ENCODE measurements at places on chromosomes 4 and X.

GRCh38 chrX:80511969-80512760 lies 91.9 kb downstream of the TENT5D start:
- no peak for DNase-seq

DNA sequence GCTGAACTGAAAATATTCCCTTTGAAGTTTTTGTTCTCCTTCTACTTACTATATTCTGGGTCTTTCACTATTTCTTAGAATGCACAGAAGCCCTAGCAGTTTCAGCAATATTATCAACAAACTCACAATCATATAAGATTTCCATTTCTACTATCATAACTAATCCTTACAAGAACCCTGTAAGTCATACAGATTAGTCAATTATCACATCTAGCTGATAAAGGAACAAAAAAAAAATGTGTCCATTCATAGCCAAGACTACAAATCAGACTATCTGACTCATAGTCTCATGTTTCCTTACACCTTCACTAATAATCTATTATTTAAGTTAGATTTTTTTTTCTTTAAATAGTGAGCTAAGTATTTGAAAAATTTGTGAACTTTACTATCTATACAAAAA lies 72.5 kb downstream of the LRBA start:
- DNase-seq = no peak

GRCh38 chr4:105967058-105967658 lies 71.9 kb downstream of the NPNT start:
- DNase-seq = no peak

GRCh38 chr4:14117575-14118238 lies 490.2 kb upstream of the BOD1L1 start:
- DNase-seq = no peak

- no peak for DNase-seq
Measured at GRCh38 chr4:163747886-163748285, 253.4 kb downstream of the TMA16 start.

GRCh38 chr4:37588150-37588549 lies 98.0 kb downstream of the RELL1 start:
- DNase-seq = no peak

GRCh38 chr4:53780736-53781400 lies 189.6 kb upstream of the LNX1 start:
- DNase-seq = no peak

DNA sequence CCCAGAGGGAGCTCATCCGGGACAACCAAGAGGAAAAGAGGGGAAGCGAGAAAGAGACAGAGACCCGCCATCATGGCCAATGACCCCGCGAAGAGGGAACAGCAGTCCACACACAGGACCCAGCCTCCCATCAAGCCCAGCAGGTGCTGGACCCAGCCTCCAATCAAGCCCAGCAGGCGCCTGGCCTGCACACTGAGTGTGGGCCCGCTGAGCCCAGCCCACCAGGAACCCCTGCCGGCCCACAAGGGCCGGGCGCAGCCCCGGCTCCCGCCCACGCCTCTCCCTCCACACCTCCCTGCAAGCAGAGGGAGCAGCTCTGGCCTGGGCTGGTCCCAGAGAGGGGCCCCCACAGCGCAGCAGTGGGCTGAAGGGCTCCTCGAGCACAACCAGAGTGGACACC lies 391.1 kb downstream of the IDS start:
- DNase-seq = no peak

- DNase-seq = no peak
Measured at GRCh38 chr4:42995343-42995944, 102.9 kb downstream of the GRXCR1 start.

DNA sequence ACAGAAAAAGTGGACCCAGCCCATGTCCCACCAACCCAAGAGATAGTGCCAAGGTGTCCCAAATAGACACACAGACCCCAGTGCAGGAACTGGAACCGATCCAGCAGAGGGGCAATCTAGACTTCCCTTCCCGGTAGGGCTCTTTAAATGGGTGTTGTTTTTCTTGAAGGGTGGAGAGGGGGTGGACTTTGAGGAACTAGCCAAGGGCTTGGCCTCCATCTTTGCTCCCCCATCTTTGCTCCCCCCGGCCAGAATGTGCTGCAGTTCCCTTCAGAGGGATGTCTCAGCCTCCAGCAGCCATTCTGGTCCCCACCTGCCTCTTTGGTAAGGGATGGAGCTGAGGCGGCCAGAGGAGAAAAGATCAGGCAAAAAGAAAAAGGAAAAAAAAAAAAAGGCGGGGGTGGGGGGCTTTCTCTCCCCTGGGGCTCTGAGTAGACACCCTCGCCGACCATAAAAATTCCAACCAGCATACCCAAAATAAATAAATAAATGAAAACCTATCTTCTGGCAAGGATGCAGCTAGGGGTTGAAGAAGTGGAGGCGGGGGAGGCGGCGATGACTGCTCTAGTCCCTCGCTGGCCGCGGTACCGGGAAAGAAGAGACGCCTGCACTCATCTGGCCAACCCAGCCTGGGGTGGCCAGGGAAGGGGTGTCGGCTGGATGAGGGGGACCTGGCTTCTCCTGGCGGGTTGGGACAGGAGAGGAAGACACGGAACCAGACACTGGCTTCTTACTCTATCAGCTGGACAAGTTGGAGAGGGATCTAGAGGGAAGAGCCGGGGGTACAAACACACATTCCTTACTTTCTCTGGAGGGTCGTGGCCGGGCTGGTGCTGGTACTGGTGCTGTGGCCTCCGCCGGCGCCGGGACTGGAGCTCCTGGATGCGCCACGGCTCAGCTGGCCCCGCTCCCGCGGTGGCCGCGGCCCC lies 38.5 kb upstream of the IQSEC2 start:
- no peak for DNase-seq

DNA sequence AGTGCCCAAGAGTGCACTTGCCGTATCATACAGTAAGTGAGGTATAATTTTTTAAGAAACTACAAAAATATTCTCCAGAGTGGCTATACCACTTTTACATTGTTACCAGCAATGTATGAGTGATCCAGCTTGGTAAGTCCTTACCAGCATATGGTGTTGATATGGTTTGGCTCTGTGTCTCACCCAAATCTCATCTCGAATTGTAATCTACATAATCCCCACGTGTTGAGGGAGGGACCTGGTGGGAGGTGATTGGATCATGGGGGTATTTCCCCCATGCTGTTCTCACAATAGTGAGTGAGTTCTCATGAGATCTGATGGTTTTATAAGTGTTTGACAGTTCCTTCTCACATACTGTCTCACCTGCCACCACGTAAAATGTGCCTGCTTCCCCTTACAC lies 44.8 kb downstream of the RBMX start:
- DNase-seq = no peak

GRCh38 chrX:38649674-38650647 lies 88.6 kb downstream of the TSPAN7 start:
- no peak for DNase-seq

DNA sequence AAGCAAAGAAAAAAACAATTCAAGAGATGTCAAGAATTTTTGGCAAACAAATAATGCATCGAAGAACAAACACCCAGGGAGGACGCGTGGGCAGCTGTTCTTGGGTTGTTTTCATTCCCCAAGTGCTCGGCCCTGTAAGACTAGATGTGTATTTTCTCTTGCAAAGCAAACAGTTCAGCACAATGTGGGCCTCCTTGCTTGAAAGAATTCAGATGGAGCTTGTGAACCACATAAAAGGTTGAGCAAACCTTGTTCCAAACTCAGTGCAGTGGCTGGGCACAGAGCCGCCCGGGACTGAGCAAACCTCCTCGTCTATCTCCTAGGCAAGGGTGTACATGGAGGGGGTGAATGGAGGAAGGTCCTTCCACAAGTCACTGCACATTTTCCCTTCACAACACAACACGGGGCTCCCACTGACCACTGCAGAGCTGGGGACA lies 82.4 kb downstream of the HTRA3 start:
- DNase-seq = no peak

DNA sequence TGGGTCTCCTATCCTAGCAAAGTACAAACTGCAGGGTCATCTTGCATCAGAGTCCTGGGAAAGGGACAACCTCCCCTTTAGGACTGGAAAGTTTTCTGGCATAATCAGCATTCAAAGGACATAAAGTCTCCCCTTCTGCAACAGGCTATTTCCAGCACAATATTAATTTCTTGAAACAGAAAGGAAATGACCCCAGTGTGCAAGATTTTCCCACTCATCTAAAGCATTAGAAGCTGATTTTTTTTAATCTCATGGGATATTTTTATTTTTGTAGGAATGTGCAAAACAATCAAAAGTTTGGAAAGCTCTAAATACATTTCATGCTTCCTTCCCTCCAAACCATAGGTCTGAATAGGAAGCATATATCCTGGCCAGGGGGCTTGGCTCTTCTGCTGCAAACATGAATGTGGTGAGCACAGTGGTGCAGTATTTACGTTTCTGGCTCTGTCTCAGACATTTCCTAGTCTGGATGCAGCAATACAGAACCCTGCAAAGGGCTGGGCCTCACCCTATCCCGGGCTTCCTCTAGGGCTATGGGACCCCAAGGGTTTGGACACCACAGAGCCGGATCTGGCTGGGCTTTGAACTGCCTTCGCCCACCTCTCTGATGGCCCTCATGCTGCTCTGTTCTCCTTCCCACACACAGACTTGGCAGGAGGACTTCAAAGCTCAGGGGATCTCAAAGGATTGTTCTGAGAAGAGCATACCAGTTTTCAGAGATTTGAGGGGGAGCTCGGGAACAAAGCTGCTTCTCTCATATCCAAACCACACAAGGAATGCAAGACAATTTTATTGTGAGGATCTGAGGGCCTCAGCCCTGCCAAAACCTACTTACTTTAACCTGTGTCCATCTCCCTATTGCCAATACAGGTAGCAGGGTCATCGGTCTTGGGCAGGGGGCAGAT lies 64.9 kb downstream of the POLR2B start:
- DNase-seq = no peak

DNA sequence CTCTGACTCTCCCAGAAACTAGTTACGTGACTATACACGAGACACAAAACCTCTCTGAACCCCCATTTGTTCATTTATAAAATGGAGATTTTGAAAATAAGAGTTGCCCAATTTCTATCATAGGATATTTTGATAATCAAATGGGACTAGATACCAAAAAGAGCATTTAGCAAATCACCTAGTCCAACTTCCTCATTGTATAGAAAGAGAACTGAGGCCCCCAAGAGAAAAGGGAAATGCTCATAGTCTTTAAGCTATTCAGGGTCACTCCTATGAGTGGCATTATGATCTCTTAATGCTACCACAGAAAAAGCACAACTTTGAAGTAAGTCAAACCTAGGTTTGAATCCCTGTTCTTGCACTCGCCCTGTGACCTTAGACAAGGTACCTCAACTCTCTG lies 62.7 kb downstream of the BMP15 start:
- DNase-seq = no peak

GRCh38 chr4:97987019-97987648 lies 156.1 kb downstream of the STPG2 start:
- no peak for DNase-seq

GRCh38 chrX:109843963-109844751 lies 111.1 kb upstream of the ACSL4 start:
- DNase-seq = no peak

DNA sequence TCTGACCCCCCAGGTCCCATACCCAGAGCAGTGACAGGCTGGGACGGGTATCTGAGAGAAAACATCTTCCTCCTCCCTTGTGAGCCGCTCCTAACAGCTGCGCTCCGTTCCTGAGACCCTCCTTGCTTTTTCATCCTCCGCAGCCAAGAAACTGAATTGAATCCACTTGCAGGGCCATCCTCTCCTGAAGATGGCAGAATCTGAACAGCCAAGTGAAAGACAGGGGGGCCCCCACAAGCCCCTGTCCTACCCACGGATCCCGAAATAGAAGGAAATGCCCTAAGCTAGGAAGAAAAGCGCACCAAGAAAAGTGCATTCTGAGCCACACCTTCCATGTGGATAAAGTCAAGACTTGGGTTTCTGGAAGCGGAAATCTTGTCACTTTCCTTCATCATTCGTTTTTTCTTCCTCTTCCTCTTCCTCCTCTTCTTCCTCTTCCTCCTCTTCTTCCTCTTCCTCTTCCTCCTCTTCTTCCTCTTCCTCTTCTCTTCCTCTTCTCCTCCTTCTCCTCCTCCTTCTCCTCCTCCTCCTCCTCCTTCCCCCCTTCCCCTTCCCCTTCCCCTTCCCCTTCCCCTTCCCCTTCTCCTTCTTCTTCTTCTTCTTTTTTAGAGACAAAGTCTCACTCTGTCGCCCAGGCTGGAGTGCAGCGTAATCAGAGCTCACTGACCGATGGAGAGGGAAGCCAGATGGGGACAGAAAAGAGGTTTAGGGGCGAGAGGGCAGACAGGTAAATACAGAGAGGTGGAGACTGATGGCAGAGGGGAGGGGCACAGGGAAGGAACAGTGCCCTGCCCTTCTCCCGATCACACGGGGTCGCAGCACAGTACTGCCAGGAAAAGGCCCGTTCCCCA lies 86.0 kb upstream of the WWC2 start:
- DNase-seq = no peak

- no peak for DNase-seq
Measured at GRCh38 chrX:114924856-114925255, 92.6 kb downstream of the IL13RA2 start.

DNA sequence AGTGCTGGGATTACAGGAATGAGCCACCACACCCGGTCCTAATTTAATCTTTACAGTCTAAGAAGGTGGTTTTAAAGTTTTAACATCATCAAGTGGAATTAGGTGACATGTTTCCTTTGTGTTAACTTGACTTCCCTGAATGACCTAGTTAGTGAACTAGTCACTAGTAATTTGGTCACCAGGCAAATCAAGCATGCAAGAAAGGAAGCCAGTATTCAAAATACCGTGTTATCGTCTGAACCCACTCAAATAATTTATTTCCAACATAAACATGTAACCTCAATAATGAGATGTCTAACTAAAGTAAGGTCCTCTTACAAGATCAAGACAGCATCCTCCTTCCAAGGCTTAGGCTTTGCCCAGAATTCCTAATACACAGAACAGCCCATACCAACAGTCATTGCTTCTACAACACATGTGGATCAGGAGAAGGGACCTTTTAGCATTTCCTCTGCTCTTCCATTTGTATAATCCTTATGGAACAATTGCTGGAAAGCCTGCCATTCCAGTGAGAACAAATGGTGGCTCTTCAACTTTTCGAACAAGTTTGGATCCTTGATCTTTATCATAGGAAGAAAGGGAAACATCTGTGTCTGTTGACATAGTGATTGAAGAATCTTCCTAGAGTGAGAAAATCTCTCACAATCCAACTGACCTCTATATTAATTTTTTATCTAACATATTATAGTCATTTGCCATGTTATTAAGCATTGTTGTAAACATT lies 97.2 kb downstream of the ANXA3 start:
- DNase-seq = no peak

- DNase-seq = no peak
Measured at GRCh38 chr4:98939438-98939837, 10.5 kb upstream of the EIF4E start.

GRCh38 chr4:73617256-73617655 lies 3.0 kb downstream of the RASSF6 start:
- DNase-seq = no peak

GRCh38 chr4:22045051-22045630 lies 96.6 kb upstream of the KCNIP4 start:
- no peak for DNase-seq
